ENCODE measurements at places on chromosomes 4 and X.

DNA sequence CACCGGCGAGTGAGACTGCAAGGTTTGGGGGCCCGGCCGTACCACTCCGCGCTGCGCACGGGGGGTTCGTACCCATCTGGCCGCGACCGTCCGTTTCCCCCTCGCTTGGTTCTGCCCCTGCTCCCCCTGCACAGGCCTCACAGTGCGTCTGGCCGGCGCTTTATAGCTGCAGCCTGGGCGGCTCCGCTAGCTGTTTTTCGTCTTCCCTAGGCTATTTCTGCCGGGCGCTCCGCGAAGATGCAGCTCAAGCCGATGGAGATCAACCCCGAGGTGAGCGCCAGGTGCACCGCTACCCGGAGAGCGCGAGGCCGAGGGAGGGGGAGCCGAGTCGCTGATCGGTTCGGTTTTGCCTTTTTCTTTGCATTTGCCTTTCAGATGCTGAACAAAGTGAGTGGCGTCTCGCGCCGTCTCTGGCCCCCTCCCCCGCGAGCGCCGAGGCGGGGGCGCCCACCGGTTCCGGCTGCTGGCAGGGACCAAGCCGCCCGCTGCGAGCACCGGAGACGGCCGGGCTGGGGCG, at the start of gene UCHL1:
Gene UCHL1, plus strand, starts transcription at position 189 of the 517 bp plus-strand sequence. Its CDS starts 49 bp downstream, at position 238.
- peak; percentile 62 for DNase-seq

- DNase-seq, result no peak
Observed at GRCh38 chr4:140122891-140123290, 31.1 kb downstream of the MAML3 start.

DNA sequence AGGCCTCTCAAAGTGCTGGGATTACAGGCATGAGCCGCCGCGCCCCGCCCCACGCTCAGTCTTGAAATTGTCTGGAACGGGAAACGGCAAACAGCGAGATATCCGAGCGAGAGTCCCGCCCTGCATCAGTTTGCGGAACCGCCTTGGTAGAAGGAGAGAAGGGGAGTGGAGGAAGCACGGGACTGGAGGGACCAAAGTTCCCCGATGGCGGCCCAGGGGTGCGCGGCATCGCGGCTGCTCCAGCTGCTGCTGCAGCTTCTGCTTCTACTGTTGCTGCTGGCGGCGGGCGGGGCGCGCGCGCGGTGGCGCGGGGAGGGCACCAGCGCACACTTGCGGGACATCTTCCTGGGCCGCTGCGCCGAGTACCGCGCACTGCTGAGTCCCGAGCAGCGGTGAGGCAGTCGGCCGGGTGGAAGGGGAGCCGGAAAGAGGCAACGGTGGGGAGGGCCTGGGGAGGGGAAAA, at the start of gene BST1:
Gene BST1, plus strand, starts transcription at position 125 of the 463 bp plus-strand sequence. Its CDS starts 80 bp downstream, at position 205.
- DNase-seq, result peak; percentile 72

GRCh38 chr4:8540586-8540985, 39.6 kb upstream of the GPR78 start:
- no peak for DNase-seq

All from AG20443 (cell line).